ENCODE measurements at places on chromosomes 16 and 17.
A peak's percentile ranks its signal among the peaks of the same experiment; 100 is the strongest.

- DNase-seq = no peak
Observed at GRCh38 chr17:18177722-18178121, 5.9 kb upstream of the ALKBH5 start.

- DNase-seq = no peak
Observed at GRCh38 chr16:49471038-49471727, 97.6 kb downstream of the C16orf78 start.

DNA sequence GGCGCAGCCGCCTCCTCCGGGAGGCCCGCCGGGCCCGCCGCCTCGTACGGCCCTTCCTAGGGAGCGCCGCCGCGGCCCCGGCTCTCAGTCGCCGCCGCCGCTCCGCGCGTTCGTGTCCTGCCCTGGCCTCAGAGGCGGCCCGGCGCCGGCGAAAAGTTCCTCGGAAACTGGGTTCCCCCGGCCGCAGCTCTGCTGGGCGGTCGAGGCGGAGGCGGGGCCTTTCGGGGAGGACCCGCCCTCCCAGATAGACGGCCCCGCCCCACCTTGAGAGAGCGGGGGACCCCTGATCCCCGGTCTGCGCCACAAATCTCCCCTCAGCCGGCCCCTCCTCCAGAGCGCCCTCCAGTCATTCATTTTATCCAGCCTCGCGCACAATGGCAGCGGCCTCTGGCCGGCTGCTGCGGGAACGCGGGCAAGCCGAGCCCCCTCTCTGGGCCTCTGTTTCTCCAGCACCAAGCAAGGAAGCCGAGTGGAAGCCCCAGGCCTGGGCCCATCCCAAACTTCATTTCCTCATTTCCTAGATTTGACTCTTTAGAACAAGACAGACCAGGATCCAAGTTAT, at the start of gene SREBF1:
Gene SREBF1 (minus strand): TSS at position 169 of the 562 bp plus-strand sequence. CDS start 169 bp downstream, outside the sequence.
- DNase-seq = peak; percentile 76

DNA sequence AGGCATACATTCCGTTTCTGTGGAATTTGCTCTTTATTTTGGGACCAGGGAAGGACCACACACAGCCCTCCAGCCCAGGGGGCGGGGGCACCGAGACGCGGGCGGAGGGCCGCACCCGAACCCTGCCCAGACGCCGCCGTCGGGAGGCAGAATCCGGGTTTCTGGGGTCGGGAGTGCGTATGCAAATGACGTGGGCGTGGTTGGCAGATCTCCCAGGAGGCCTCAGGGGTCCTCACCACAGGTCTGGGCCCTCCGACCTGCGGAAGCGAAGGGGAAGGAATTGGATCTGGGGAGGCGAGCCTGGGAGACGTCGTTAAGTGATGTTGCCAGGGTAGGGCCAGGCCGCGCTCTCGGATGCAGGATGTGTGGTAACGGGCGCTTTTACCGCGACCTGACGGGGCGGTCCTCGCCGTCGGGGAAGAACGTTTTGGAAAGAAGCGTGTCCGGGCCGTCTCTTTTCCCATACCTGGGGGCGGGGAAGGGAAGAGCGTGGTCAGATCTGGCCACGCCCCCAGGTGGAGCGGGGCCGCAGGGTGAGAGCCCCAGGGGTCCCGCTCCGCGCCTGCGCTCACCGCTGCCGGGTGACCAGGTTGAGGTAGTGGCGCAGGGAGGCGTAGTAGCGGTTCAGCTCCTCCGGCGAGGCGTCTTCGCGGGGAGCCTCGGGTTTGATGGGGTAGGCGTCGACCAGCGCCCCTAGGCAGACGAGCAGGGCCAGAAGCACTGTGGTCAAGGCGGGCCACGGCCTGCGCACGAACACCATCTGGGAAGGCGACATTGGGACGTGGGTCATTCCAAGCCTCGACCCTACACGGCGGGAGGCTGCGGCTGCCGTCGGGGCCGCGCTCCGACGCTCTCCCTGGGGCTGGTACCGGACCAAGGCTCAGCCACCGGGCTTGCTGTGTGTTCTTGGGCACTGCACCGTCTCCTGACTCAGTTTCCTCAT, 745 bp downstream of the PYY start:
- DNase-seq = no peak

GRCh38 chr16:63169100-63169499, 1132.9 kb upstream of the CDH8 start:
- no peak for DNase-seq

GRCh38 chr17:1628856-1629503, 346 bp upstream of the SLC43A2 start:
- peak; percentile 98 for DNase-seq

DNA sequence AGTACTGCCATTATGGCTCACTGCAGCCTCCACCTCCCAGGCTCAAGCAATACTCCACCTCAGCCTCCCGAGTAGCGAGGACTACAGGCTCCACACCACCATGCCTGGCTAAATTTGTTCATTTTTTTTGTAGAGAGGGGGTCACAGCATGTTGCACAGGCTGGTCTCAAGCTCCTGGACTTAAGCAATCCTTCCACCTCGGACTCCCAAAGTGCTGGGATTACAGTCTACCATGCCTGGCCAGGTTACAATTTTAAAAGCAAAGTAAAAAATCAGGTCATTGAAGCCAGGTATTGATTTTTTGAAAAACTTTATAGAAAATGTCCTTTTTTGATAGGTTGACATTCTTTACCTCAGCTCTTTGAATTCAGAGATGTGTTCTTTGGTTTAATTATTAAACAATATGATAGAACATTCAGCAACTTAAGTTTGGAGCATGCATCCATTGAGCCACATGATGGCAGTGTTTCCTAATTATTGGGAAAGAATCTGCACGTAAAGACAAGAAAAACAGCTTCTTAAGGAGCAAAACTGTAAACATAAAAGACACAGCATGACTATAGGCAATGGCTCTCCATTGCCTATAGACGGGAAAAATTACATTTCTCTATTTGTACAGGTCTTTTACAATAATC, 1.7 kb upstream of the SLC16A11 start:
- no peak for DNase-seq

DNA sequence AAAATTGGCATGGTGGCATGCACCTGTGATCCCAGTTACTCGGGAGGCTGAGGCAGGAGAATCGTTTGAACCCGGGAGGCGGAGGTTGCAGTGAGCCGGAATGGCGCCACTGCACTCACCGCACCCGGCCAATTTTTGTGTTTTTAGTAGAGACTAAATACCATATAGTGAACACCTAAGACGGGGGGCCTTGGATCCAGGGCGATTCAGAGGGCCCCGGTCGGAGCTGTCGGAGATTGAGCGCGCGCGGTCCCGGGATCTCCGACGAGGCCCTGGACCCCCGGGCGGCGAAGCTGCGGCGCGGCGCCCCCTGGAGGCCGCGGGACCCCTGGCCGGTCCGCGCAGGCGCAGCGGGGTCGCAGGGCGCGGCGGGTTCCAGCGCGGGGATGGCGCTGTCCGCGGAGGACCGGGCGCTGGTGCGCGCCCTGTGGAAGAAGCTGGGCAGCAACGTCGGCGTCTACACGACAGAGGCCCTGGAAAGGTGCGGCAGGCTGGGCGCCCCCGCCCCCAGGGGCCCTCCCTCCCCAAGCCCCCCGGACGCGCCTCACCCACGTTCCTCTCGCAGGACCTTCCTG, at the start of gene HBQ1:
Gene HBQ1 (plus strand): TSS at position 359 of the 575 bp plus-strand sequence. CDS start 28 bp downstream, at position 387.
- DNase-seq = peak; percentile 61

- DNase-seq = peak; percentile 75
Observed at GRCh38 chr16:84013787-84014569, 28.6 kb downstream of the SLC38A8 start.

GRCh38 chr16:11682655-11683096, 14.4 kb downstream of the SNN start:
- DNase-seq = no peak

- no peak for DNase-seq
Observed at GRCh38 chr16:58039829-58040495, 14.4 kb downstream of the MMP15 start.

DNA sequence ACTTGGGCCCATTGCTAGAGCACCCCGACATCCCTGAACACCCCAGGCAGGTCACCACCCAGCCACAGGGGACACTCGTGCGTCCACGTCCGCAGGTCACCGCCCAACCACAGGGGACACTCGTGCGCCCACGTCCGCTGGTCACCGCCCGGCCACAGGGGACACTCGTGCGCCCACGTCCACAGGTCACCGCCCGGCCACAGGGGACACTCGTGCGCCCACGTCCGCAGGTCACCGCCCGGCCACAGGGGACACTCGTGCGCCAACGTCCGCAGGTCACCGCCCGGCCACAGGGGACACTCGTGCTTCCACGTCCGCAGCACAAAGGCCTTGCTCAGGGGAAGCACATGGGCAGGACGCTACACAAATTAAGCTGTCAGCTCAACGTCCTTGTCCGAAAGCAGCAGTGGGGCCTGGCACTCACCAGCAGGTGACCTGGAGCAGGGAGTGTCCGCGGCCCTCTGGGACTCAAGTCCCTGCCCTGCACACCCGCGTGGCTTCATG, 17.7 kb downstream of the GALNS start:
- peak; percentile 45 for DNase-seq

DNA sequence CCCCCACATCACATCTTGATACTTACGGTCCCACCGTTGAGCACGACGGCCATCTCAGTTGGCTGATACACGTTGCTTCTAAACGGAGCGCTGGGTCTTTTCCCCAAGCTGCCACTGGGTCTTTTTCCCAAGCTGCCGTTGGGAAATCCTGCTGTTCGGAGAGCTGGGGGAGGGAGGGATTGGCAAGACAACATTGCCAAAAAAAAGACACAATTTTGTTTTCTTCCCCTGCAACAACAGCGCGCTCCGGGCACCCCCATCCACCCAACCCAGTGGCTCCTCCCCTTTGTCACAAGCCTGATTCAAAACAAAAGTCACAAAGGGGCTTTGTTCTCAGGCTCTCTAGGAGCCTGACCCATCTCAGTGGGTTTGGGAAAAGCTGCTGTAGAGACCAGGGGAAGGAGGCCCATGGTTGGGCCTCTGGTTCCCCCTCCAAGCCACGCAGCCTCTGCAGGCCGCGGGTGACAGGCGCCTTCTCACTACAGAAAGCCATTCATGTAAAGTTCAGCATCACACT, 22.8 kb downstream of the GPRC5B start:
- DNase-seq = no peak

DNA sequence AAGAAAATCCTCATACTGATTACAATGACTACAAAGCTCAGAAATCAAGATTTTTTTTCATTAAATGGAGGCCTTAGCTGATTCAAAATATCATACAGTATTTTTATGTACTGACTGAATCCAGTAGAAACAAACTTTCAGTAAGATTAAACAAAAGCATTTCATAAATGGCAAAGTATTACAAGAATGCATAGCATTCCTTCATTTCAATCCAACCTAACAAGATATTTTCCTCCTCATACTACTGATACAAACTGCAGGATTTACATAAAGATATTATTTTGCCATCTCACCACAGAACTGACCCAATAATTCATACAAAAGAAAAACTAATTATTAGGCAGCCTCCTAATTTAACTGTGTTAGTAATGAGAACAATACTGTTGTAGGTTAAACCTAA, 6.2 kb upstream of the KANSL1 start:
- DNase-seq = no peak

DNA sequence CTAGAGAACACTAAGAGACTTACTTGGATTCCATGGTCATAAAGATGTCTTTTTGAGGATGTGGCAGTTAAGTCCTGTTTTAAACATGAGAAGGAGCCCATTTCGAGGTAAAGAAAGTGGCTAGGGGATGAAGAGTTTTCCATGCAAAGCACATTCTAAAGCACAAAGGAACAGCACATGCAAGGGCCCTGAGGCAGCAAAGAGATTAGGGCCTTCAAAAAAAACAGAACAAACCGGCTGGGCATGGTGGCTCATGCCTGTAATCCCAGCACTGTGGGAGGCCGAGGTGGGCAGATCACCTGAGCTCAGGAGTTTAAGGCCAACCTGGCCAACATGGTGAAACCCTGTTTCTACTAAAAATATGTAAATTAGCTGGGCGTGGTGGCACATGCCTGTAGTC, 79.8 kb downstream of the AKAP1 start:
- no peak for DNase-seq

- DNase-seq = no peak
Observed at GRCh38 chr17:28227316-28228108, 91.5 kb upstream of the TMEM97 start.

- DNase-seq = no peak
Observed at GRCh38 chr17:65750631-65751115, 189.2 kb upstream of the AXIN2 start.

GRCh38 chr17:12789075-12789480, 220 bp upstream of the ARHGAP44 start:
- no peak for DNase-seq

DNA sequence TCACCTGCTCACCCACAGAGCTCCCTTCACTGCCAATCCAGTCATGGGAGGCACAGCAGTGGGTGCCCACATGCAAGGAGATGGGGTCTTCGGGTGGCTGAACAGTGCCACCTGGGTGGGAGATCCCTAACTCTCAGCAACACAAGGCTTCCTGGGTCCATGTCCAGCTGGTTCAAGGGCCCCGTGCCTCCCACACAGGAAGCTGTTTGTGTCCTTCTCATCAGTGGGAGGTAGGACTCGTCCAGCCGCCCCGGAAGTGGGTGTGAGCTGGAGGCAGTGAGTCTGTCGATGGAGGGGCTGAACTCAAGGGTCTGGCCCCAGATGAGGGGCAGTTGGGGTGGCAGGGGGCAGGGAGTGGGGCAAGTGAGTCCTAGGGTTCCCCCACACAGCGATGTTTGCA, 1.6 kb downstream of the FBXL16 start:
- no peak for DNase-seq

DNA sequence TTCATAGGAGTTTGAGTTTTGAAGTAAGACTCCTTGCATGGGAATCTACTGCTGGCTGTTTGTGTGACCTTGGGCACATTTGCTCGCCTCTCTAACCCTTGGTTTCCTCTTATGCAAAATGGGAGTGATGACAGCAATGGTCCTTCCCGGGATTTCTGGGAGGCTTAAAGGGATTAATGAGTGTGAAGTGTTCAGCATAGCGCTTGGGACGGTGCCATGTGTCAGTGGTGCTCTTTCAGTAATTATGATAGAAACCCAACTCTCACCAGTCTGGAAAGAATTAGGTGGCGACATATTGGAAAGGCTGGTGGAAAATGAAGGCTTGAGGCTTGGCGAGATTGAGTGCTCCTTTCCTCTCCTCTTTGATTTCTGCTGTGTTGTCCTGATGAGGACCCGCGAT, 429.2 kb upstream of the EEF2KMT start:
- DNase-seq = peak; percentile 55

- DNase-seq = no peak
Observed at GRCh38 chr17:7782240-7782639, 51.8 kb upstream of the KDM6B start.

DNA sequence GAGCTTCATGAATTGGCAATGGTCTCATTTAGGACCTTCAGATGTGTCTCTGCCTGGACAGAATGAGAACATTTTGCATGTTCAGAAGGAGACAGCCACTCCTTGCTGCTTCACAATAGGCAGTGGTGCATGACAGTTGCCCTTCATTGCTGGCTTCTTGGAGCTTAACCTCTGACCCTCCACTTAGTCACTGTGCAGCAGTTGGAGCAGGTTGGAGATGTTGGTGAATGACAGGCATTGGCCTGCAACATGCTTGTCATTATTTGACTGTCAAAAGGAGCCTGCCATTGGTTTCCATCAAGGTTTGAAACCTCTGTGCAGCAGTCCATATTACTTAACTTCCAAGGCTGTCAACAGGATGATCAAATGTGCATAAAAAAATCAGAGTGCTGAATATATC, 22.7 kb downstream of the FTO start:
- no peak for DNase-seq

- no peak for DNase-seq
Observed at GRCh38 chr17:59941131-59941530, 23.4 kb downstream of the RNFT1 start.

- no peak for DNase-seq
Observed at GRCh38 chr16:1416521-1416941, 2.0 kb upstream of the UNKL start.

Data from WERI-Rb-1 (cell line).